Calu3 (cell line): ENCODE measurements at places on chromosomes 12 and 14. TPM values are rescaled to one million over a fixed set of nuclear protein-coding genes. Genes with fewer than 3 reads are reported as not detected.

C12orf57 gene
- 96.7 and 103 TPM in 2 replicates for total RNA-seq

A2ML1 gene
- total RNA-seq = 0.24 and 0.42 TPM in 2 replicates

POTEG gene
- total RNA-seq = not detected in 2 replicates

SEL1L gene
- total RNA-seq = 95.4 and 100 TPM in 2 replicates

UNC119B gene
- 31.6 and 33.5 TPM in 2 replicates for total RNA-seq

SERPINA1 gene
- 167 and 235 TPM in 2 replicates for total RNA-seq

TSPAN19 gene
- not detected in 2 replicates for total RNA-seq

SERPINA5 gene
- total RNA-seq = 20.7 and 21.6 TPM in 2 replicates

TAS2R42 gene
- total RNA-seq = not detected in 2 replicates

TNFAIP2 gene
- total RNA-seq = 113 and 195 TPM in 2 replicates

KLRC1 gene
- not detected in 2 replicates for total RNA-seq

TULP3 gene
- total RNA-seq = 19.7 and 21.6 TPM in 2 replicates
